ENCODE measurements at places on chromosomes 11 and 22.

GRCh38 chr11:115226556-115226955, 277.7 kb downstream of the CADM1 start:
- DNase-seq, result no peak

DNA sequence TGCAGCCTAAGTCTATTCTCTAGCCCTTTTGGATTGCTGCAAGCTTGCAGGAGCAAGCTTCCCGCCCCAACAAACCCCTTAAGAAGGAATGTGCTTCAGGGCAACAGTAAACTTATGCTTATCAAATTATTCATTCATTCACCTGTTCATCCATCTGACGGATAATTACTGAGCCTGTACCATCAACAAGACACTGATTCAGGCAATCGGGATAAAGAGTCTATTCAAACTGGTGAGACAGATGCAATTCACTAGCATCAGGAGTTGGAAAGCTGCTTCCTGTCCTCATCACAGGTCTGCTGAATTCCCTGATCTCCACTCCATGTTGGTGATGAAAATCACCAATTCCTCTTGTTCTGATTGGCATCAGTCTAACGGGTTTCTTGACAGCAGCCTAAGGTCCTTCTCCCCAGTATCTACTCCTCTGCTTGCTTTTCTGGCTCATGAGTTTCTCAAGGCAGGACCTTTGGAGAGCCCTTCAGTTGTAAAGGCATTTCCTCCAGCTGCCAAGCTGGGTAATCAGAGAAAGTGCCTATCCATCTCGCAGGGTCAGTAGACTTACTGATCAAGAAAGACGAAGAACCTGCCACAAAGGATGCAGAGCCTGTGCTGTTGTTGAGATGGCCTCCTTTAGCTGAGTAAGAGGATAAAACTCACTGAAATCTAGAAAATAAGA, 429.0 kb upstream of the SYN3 start:
- no peak for DNase-seq

GRCh38 chr11:120512739-120513435, 1.3 kb downstream of the GRIK4 start:
- no peak for DNase-seq

DNA sequence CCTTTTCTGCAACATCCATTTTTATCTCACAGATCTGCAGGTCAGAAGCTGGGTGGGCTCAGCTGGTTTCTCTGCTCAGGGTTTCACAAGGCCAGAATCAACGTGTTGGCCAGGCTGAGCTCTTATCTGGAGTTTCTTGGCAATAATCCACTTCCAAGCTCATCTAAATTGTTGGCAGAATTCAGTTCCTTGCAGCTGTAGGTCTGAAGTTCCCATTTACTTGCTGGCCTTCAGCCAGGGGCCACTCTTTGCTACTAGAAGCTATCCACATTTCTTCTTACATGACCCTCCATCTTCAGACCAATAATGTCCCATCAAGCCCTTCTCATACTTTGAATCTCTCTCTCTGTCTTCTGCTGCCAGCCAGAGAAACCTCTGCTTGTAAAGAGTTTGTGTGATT, 103.5 kb downstream of the WNT11 start:
- no peak for DNase-seq

DNA sequence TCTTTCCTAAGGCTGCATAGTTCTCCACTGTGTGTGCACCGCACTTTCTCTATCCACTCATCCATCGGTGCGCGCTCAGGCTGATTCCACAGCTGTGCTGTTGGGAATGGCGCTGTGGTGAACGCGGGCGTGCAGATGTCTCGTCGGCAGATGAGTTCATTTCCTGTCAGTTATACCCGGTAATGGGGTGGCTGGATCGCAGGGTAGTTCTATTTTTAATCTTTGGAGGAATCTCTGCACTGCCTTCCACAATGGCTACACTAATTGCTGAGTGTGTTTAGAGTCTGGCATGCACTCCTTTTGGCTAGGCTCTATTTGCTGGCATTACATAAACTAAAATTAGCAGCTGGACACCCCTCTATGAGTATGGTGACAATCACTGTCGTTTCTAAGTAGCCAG, 27.9 kb upstream of the KRTAP5-7 start:
- no peak for DNase-seq

- DNase-seq, result no peak
Measured at GRCh38 chr11:12159351-12160099, 49.1 kb downstream of the MICAL2 start.

DNA sequence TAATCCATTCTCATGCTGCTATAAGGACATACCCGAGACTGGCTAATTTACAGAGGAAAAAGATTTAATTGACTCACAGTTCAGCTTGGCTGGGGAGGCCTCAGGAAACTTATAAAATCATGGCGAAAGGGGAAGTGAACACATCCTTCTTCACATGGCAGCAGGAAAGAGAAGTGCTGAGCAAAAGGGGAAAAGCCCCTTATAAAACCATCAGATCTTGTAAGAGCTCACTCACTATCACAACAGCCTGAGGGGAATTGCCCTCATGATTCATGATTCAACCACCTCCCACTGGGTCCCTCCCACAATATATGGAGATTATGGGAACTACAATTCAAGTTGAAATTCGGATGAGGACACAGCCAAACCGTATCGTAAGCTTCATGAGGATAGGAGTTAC, 3.8 kb upstream of the CYB5R2 start:
- no peak for DNase-seq

DNA sequence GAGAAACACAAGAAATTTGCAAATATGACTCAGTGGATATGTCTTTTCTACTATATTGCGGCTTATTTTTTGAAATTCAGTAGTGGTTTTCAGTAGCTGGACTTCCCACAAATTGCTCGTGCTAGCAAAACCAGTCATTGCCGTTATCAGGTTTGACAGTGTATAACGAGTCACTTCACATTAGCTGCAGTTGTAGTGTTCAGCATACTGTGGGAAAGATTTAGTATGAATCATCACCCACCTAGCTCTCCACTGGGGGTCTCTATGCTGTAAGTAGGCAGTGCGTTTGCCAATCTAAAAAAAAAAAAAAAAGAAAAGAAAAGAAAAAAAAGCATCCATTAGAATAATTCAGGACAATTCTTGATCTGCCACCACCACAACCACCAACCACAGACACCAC, 1318.9 kb downstream of the LRRC4C start:
- no peak for DNase-seq

DNA sequence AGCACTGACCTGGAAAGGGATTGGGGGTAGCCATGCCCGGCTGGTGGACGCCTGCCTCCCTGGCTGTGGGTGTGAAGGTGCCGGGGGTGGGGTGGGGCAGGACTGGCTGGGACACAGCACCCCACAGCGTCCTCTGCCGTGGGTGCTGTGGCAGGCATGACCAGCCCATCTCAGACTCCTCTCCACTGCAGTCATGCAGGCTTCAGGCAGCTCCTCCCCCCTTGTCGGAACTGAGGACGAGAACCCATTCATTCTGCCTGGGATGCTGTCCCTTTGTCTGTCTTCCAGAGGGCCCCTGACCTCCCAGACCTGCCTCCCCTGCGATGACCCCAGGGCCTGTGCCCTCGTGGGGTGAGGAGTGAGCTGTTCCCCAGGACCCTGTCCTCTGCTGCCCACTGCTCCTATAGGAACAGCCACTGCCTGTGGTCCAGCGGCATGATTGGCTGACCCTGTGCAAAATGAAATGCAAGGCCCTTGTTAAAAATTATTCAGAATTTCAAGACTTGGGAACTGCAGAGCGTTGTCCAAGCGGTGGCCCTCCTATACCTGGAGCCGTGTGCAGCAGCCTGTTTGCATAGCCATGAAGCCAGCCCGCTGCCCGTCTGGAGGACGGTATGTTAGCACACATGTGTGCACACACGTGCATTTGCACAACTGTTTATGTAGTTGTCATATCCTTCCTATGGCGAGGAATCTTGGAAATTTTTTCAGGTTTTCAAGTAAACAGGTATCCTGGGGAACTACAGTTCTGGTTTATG, 1122.3 kb downstream of the BRD1 start:
- DNase-seq, result no peak

GRCh38 chr11:112401036-112401769, 140.5 kb upstream of the PLET1 start:
- DNase-seq, result no peak

DNA sequence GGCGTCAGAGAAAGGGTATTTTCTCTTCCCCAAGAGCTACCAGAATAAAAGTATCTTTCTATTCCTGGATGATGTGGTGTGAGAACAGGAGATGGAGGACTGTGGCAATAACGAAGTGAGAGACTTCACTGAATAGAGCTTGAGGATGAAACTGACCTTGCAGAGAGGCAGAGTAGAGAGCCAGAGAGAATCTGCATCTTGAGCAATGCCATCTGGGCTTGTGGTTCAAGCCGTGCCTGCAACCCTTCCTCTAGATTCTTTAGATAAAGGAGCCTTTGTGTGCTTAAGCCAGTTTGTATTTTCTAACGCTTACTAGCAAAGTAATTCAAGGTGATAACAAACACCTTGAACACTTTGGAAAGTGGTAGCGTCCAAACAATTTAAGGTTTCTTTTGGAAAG, 2.2 kb downstream of the ME3 start:
- no peak for DNase-seq

DNA sequence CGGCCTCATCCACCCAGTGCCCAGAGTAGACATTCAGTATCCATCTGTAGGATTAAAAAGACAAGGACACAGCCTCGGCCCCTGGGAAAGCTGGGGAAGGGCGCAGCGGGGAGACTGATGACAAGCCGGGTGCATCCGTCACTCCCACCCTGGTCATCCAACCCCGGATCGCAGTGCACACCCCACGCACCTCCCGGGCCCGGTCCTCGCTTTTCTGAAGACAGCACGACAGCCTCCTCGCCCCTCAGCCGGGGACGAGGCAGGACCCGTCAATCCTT, 1.1 kb downstream of the FCHSD2 start:
- DNase-seq, result no peak

DNA sequence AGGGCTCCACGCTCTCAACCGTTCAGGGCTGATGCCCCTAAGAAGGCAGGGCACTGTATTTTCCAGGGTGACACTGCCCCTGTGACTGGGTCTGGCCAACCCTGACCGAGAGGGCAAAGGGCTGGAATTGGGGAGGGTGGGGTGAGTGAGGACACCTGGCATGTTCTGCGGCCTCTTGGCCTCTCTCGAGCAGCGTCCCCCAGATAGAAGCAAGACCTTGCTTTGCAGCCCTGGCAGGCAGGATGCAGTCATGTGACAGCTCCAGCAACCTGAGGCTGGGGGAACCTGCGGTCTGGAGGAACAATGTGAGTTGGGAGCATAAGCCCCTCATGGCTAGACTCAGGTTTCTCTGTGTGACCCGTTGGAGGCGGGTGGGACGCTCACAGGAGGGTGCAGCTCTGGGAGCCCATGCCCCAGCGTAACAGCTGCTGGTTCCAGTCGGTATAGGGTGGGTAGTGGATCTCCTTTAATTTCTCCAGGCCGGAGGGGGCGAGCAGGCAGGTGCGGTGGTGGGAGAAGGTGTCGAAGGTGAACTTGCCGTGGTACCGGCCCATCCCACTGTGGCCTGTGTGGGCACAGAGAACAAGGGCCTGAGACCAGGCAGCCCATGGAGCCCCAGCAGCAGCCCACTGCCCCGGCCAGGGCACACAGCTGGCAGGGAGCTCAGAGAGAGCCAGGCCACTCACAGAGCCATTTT, 11.4 kb downstream of the ALDH3B2 start:
- no peak for DNase-seq

GRCh38 chr11:85947431-85948272, 92.5 kb downstream of the CCDC83 start:
- no peak for DNase-seq

DNA sequence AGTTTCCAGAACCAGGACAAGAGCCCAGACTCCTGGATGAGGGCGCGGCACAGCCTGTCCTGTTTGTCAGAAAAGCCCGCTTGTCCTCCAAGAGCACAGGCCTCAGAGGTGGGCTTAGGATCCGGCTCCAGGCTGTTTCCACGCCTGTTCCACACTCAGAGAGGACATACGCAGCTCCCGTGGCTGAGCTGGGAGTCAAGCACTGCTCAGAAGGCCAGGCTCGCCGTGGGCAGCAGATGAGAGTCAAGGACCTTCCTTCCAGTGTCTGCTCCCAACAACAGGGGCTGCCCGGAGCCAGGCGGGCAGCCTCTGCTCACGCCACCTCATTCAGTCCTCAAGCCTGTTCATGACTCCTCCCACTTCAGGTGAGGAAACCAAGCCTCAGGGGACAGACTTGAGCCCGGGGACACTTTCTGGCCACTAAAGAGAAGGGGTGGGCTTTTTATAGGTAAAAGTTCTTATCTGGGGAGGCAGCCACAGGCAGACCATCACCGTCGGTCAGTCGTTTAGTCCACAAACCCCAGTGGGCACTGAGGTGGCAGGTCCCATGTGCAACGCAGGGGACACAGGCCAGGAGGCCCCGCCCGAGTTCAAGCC, 3.8 kb downstream of the CYB5R3 start:
- no peak for DNase-seq

- no peak for DNase-seq
Measured at GRCh38 chr22:43428005-43428485, 16.2 kb downstream of the MPPED1 start.

DNA sequence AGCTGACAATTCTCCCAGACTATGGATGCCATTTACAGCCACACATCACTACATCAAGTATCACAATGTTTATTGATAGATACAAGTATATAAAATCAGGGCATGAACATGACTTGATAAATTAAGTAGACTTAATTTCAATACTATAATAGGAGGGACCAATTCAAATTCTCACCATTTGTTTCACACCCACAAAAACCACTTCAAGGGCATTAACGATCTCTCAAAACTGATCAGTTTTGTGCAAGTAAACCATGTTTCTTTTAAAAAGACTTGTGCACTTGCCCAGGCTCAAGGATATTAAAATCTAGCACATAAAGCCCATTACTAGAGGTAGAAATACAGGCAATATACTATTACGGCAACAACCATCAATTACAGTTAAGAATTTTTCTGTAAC, 11.7 kb downstream of the EIF4G2 start:
- DNase-seq, result peak; percentile 22

DNA sequence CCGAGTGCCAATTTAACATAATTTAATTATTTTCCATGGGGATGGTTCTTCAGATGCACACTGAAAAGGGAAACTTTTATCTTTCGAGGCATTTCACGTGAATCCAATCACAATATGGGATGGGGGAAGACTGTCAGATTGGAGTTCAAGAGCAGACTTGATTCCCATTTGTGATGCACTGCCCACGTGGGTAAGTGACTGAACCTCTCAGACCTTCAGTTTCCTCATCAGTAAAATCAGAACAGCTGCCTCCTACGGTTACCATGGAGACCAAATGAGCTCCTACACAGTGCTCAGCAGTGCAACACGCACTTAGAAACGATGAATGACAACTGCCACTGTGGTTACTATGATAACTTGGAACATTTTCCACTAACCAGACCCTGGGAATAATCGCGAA, 21.7 kb downstream of the KIAA0930 start:
- peak; percentile 80 for DNase-seq

- no peak for DNase-seq
Measured at GRCh38 chr11:21411104-21411503, 741.7 kb downstream of the NELL1 start.

GRCh38 chr11:57972013-57972367, 51.7 kb upstream of the OR9Q1 start:
- no peak for DNase-seq

Measured in NAMALWA (cell line).